ENCODE measurements at places on chromosomes 1 and 21.
A peak's percentile ranks its signal among the peaks of the same experiment; 100 is the strongest.

- peak; percentile 21 for DNase-seq
Observed at GRCh38 chr1:211703812-211704537, 28.6 kb upstream of the NEK2 start.

GRCh38 chr1:1419813-1420653, 1.0 kb downstream of the ANKRD65 start:
- peak; percentile 29 for DNase-seq

- DNase-seq: no peak
Observed at GRCh38 chr1:181396171-181396670, 87.1 kb upstream of the CACNA1E start.

- no peak for DNase-seq
Observed at GRCh38 chr1:187054862-187055757, 226.4 kb downstream of the PLA2G4A start.

- DNase-seq: no peak
Observed at GRCh38 chr1:225426395-225427234, 1.2 kb downstream of the LBR start.

GRCh38 chr1:113394043-113394862, 3.9 kb downstream of the MAGI3 start:
- DNase-seq: no peak

GRCh38 chr1:166354406-166354805, 187.6 kb upstream of the FAM78B start:
- DNase-seq: no peak

- no peak for DNase-seq
Observed at GRCh38 chr1:76274302-76274701, 199.8 kb downstream of the ST6GALNAC3 start.

- DNase-seq: no peak
Observed at GRCh38 chr21:27152996-27153395, 186.1 kb upstream of the ADAMTS5 start.

GRCh38 chr21:43758111-43758641, 17.9 kb downstream of the CSTB start:
- DNase-seq: no peak

DNA sequence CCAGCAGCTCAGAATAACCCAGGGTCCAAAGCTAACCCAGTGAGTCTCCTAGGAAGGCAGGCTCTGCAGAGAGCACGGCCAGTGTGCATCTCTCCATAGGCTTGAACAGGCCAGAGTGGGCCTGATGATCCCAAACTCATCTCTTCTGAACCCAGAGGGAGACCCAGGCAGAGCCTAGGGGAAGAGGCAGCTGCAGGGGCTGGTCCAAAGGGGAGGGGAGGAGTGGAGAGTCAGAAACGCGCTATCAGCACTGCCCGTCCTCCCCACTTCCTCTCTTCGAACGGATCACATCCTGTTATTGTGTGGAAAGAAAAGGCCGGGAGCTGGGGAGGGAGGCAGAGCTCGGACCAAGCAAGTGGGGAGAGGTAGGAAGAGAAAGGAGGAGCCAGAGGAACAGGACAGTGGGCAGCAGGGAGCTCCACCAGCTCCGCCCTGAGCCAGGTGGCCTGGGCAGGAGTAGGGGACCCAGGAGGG, 20.2 kb downstream of the TAL1 start:
- peak; percentile 24 for DNase-seq

DNA sequence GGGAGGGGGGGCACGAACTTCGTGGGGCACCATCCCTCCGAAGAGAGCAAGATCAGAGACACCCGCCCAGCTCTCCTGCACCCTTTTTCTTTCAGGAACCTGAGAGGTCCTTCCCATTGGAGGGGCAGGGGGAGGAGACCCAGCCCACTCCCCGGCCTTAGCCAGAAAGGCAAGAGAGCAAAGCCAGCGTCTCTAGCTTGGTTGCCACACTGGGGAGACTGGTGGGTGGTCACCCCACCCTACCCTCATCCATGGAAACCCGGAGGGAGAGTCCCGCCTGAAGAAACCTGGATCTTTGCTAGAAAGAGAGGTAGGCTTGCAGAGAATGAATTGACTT, 246 bp downstream of the ATP2B4 start:
- DNase-seq: no peak

DNA sequence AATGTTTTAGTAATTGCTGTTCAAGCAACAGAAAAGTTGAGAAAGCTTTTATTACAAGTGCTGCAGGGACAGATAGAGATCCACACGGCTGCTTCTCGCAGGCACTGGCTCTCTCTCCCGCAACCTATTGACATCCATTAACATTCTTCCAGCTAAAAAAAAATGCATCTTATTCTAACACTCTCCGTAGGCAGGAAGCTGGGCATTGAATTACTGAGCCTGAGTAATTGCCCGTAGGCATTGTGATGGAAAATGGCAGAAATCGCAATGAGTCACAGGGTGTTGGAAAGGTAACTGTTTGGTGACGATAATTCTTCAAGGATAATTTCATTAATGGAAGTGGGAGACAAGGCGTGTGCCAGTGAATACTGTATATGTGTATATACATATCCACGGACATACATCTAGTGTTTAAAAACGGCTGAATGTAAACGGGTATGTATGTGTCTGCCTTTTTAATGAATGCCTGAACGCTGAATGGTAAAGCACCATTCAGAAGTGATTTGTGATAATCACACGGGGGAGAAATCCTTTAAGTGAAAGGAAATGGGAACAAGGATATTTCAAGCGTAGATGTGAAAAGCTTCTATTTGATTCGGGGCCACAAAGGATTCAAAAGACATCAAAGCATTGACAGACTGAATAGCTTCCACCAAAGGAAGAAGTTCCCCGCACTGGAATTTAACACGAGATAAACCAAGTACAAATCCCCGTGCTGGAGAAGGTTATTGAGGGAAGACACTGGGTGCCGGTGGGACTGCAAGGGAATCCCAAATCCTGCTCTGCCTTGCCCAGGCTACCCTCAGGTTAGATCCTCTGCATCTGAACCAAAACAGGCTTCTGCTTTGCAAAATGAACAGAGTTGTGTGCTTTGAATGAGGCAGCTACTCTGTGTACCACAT, 567.2 kb downstream of the NPHP4 start:
- DNase-seq: no peak

- DNase-seq: no peak
Observed at GRCh38 chr21:21122680-21123079, 124.5 kb downstream of the NCAM2 start.

GRCh38 chr21:38134084-38134873, 122.5 kb upstream of the KCNJ15 start:
- no peak for DNase-seq

DNA sequence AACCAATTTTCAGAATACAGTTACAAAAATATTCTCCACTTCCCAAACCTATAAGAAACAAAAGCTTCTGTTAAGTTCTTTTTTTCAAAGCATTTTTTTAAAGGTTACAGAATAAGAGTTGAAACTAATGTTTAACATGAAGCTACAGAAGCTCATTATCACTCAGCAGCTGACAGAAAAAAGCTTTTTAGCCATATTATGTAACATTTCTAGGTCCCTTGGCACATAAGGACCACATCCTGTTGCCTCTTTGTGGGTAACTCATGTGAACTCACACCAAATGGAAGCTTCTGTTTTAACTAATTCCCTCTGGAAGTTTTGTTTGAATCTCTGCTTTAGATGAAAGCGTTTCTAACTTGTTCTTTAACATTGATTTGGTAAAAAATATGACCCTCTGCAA, 242.5 kb upstream of the TMPRSS15 start:
- no peak for DNase-seq

DNA sequence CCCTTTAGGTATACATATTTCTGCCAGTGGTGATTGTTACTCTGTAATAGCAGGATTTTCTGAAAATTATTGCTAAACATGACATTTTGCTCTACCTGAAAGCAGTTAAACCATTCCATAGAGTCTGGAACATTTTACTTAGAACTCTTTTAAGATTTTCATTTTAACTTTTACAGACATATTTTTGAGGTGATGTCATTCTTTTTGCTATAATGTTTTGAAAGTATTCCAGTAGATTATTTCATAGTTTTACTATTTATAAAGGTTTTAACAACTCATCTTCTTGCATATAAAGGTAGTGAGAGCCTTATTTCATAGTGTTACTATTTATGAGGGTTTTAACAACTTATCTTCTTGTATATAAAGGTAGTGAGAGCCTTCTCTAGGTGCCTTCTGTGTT, 42.9 kb downstream of the PTBP2 start:
- DNase-seq: no peak

DNA sequence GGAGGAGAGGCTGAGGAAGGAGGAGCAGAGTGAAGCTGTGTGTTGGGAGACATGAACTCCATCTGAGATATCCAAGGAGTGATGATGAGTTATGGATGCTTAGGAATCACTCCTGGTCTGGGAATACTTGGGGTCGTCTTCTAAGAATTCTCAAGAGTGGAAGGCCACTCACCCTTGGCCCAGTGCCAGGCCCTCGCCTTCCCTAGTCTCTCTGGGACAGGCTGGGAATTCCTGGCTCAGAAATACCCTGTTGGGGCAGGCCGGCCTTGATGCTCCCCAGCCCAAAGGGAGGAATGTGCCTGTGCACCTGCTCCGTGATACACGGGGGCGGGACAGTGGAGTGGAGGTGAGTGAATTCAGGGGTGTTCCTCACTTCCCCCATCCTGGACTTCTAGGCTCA, 12.6 kb upstream of the LMNA start:
- no peak for DNase-seq

GRCh38 chr1:164771619-164772361, 212.8 kb downstream of the PBX1 start:
- DNase-seq: no peak

DNA sequence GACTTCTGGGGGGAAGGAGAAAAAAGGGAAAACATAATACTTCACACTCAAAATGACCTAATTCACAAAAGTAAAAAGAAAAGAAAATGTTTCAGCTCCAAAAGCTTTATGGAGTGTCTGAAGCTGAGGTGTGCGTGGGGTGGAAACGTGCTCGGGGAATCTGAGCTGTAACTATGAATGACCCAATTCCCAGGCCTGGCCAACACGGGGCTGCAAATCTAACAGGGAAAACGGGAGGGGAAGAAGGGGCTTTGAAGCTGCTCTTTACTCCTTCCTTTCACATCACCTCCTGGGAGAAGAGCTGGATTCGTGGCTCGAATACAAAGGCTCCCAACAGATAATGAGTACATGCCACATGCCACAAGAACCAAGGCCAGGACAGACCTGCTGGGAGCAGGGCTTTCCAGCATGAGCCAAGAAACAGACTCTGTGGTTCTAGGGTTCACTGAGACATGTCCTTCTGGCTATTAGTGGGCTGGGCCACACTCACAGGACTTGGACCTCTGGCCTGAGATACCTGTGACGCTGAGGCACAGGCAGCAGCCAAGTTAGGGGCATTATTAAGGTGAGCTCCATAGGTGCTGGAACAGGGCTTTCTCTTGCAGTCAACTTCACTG, 51.5 kb downstream of the SLC66A1 start:
- no peak for DNase-seq

DNA sequence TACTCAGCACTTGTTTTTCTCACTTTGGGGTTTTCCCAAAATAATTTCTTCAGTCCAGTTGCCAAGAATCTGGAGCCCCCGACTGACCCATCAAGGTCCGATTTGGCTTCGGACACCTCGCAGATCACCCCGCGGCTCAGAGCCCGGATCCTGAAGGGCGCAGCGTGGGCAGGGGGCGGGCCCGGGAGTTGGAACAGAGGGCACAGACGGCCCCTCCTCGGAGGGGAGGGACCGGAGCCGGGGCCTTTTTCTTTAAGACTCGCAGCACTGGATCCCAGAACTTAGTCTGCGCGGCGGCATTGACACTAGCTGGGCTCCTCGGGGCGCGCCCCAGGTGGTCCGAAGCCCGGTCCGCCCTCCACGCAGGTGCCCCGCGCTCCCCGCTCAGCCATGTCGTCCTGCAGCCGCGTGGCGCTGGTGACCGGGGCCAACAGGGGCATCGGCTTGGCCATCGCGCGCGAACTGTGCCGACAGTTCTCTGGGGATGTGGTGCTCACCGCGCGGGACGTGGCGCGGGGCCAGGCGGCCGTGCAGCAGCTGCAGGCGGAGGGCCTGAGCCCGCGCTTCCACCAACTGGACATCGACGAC, at the start of gene CBR3:
CBR3 (plus strand) TSS at position 277 of the 588 bp plus-strand sequence; CDS start at position 391, 114 bp downstream.
- DNase-seq: no peak

DNA sequence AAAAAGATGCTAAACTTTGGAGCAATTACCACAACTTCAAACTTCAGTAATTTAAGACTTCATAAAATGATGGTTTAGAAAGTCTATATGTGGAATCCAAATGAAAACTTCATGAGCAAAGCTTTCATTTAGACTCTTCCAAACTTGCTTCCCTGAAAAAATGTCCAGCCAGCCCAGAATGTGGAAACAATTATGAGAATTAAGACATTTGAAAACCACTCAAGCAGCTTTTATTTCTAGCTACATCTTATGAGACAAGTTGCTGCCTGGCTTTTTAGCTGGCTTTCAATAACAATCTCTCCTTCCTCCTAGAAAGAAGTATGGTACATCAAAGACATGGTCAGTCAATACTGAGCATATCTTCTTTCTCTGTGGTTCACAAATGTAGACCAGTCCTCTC, 21.8 kb downstream of the LPAR3 start:
- no peak for DNase-seq

- no peak for DNase-seq
Observed at GRCh38 chr1:202105571-202106339, 17.0 kb upstream of the GPR37L1 start.

DNA sequence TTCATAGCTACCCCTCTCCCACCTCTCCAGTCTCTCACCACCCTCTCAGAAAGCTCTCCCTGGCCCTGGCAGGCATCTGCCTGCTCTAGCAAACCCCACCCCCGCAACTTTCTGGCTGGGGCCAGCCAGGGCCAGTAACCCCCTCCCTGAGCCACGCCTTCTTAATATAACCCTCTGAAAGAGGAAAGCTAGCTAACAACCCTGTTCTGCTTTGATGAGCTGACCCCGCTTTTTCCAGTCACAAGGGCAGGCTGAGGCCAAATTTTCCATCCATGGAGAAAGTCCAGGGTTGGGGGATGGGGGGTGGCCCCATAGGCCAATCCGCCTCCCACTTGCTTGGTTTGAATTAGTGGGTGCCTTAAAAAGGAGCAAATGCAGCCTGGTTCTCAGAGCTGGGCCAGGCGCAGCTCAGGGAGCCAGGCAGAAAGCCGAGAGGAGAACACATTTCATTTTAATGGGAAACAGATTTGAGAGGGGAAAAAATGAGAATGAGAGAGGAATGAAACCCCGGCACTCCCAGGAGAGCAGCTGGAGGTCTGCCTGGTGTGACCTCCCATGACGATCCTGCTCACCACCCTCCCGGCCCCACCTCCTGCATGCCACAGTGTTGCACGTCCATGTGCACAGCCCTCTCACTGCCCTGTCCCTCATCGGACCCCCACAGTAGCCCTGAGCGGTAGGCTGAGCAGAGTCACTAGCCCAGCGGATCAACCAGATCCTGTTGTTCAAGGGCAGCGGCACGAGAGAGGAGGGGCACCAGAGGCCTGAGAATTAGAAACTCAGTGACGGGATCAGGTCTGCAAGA, 62.3 kb downstream of the OPTC start:
- DNase-seq: no peak

Measured in hippocampal formation (tissue), 2 donors.